ENCODE measurements at places on chromosomes 12 and 14.

GRCh38 chr12:47577206-47577989 lies 128.4 kb downstream of the RPAP3 start:
- no peak for DNase-seq

DNA sequence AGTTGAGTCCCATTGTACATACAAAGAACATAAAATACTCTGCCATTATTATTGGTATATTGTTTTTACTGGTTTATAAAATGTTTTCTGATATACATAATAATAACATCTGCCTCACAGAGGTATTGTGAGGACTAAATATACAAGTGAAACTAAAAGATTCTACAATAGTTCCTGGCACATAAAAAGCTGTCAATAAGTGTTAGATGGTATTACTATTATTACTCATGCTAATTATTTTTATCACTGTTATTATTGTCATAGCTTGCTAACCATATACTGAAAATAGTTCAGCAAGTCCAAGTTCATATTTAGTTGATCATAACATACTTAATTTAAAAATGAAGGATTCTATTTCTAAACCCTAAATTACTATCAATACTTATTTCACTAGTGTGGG lies 34.4 kb downstream of the BTG1 start:
- DNase-seq, result no peak

GRCh38 chr14:103158688-103159087 lies 35.4 kb downstream of the TNFAIP2 start:
- DNase-seq, result no peak

DNA sequence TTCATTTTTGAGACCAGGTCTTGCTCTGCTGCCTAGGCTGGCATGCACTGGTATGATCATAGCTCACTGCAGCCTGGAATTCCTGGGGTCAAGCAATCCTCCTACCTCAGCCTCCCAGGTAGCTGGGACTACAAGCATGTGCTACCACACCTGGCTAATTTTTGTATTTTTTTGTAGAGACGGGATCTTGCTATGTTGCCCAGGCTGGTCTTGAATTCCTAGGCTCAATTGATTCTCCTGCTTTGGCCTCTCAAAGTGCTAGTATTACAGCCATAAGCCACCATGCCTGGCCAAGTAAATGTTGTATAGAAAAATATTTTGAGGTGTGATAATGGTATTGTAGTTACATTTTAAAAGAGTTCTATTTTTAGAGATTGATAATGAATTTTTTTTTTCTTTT lies 12.6 kb downstream of the BIN2 start:
- no peak for DNase-seq

DNA sequence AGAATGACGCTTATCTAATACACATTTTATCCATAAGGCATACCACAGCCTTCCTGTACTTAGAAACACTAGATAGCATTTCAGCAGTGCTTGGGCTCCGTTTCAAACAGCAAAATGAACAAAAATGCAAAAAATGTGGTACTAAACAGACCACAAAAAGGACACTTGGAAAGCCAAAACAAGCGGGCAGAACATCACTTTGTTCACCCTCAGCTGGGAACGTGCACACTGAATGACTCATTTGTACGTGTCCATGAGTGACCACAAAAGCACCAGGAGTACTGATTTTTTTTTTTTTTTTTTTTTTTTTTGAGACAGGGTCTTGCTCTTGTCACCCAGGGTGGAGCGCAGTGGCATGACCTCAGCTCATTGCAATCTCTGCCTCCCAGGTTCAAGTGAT lies 8.9 kb upstream of the FOXN3 start:
- no peak for DNase-seq

- DNase-seq, result no peak
Observed at GRCh38 chr12:14007639-14008038, 26.2 kb upstream of the GRIN2B start.

- no peak for DNase-seq
Observed at GRCh38 chr14:69360438-69361108, 37.5 kb downstream of the ERH start.

GRCh38 chr12:54162741-54163140 lies 26.0 kb downstream of the SMUG1 start:
- no peak for DNase-seq

GRCh38 chr12:14216405-14217294 lies 148.8 kb upstream of the ATF7IP start:
- DNase-seq, result no peak

DNA sequence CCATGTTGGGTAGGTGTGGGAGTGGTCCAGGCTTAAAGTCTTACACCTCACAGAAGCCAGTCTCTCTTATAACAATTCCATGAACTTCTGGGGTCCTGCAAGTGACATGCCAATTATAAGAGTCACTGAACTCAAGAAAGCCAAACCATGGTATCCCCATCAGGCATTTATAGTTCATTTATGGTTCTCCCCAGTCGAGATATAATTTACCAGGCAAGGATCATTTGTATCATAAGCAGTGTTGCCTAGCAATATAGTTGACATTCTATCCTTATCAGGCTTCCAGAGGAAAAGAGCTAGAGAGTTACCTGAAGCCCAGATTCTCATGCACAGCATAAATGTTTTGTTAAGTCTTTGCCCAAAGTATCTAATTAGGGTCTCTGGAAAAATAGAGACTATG lies 8.1 kb downstream of the JKAMP start:
- DNase-seq, result no peak

- DNase-seq, result no peak
Observed at GRCh38 chr14:78254911-78255461, 84.8 kb downstream of the NRXN3 start.

GRCh38 chr14:77313371-77313770 lies 7.3 kb downstream of the POMT2 start:
- no peak for DNase-seq

DNA sequence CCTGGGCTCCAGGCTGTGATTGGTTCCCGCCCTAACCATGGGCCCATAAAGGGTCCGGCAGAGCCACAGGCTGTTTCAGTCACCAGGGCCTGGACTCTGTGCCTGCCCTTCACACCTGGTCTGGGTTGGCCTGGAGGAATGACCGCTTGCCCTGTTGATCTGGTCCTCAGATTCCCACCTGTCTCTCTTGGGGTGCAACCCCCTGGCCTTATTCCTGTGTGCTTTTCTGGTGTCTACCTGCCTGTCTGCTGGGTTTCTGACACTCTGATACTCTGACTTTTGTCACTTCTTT lies 2.9 kb upstream of the KRT83 start:
- no peak for DNase-seq

GRCh38 chr14:93041830-93042229 lies 73.9 kb downstream of the ITPK1 start:
- DNase-seq, result no peak

DNA sequence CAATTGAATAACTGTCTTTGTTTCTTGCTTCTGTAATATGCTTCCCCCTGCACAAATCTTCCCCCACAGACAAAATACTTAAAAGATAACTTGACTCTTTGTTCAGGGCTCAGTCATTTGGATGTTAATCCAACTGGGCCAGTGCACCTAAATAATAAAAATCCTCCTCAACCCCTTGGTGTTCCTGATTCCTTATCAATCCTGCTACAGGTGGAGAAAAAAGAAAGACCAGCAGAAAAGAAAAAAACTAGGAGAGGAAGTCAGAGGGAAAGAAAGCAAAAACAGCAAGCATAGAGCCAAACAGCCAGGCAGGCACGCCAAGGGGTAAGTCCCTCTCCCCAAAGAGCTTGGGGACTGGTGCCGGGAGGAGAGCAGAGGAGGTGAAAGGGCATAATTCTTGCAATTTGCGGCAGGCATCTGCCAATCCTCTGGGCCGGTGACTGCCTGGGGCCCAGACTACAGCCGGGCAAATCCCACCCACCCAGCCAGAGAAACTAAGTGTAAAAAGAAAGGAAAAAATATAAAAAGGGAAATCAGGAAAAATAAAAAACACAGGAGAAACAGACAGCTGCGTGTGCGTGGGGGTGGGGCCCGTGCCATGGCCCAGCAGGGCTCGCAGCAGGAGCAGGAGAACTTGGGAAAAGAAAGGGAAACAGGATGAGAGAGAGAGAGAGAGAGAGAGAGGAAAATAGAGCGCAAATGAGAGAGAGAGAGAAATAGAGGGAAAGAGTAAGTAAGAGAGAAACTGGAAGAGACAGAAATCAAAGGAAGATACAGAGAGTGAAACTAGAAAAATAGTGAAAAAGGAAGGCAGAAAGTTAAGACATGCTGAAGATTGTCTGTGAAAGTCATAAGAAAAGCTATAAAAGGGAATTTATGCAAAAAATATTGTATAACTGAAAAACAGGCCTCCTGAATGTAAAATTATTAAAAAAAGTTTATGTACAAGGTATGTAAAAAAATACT lies 21.4 kb downstream of the KLRK1 start:
- no peak for DNase-seq

DNA sequence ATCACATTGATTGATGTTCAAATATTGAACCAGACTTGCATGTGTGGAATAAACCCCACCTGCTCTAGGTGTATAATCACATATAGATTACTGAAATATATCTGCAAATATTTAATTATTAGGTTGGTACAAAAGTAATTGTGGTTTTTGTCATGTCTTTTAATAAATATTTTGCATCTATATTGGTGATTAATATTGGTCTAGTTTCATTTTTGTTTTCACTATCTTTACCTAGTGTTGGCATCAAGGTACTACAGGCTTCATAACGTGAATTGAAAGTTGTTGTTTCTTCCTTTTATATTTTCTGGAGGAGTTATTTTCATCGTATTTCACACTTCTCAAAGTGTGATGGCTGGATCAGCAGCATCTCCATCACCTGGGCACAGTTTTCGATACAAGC lies 740.0 kb upstream of the TMEM132C start:
- DNase-seq, result no peak

DNA sequence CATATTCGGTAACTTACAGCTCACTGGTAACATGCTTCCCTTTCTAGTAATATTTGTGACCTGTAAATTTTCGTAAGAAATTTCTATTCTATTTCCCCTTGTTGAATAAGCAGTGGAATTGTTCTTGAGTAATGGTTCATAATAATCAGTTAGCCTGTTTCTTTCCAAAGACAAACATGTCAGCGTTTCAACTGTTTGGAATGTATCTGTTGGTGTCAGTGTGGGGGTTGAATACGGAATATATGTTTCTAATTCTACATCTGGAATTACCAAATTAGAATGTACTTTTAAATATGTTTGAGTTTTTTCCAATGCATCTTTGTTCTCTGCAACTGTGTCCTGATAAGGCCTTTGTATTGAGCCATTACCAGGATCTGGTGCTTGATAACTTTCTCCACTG lies 2.0 kb downstream of the BBS10 start:
- DNase-seq, result no peak

DNA sequence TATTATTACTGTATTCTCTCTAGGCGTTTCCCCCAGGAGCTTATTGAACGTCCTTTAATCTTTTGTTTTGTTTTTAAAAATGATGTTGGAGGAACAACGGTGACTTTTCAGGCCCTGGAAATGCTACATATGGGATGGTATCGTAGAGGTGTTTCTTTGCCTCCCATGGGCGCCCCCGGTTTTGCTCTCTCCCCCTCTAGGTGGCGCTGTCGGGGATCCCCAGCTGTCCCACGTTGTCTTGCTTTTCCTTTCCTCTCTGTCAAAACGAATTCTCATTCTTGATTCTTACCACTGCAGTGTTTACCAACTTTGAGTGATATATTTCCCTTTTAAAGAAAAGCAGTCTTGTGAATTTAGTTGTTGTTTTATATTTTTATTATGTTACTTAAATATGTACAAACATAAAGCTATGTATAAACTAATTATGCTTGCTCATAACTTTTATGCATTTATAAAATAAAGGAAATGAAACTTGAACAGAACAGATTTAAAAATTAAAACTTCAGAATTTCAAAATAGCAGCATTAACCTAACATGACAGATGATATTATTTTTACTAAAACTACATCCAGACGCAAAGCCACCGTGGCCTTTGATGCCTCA lies 171.9 kb downstream of the RGS6 start:
- no peak for DNase-seq

DNA sequence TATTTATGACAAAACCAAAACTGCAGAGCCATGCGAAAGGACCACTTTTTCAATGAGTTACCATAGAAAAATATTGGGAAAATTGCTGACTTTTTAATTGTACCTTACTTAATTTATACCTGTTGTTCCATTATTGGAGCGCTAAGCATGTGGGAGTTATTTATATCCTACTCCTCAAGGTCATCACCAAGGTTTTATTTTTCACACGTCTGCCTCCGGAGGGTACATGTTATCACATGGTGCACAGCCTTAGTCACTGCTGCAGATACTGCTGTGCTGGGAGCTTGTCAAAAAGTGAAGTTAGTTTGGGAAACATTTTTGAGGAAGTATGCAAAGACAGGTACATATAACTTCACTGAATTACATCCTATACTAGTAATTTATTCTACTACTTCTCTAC lies 1444.3 kb downstream of the AACS start:
- DNase-seq, result no peak

GRCh38 chr12:131042834-131043245 lies 89.1 kb downstream of the ADGRD1 start:
- no peak for DNase-seq

DNA sequence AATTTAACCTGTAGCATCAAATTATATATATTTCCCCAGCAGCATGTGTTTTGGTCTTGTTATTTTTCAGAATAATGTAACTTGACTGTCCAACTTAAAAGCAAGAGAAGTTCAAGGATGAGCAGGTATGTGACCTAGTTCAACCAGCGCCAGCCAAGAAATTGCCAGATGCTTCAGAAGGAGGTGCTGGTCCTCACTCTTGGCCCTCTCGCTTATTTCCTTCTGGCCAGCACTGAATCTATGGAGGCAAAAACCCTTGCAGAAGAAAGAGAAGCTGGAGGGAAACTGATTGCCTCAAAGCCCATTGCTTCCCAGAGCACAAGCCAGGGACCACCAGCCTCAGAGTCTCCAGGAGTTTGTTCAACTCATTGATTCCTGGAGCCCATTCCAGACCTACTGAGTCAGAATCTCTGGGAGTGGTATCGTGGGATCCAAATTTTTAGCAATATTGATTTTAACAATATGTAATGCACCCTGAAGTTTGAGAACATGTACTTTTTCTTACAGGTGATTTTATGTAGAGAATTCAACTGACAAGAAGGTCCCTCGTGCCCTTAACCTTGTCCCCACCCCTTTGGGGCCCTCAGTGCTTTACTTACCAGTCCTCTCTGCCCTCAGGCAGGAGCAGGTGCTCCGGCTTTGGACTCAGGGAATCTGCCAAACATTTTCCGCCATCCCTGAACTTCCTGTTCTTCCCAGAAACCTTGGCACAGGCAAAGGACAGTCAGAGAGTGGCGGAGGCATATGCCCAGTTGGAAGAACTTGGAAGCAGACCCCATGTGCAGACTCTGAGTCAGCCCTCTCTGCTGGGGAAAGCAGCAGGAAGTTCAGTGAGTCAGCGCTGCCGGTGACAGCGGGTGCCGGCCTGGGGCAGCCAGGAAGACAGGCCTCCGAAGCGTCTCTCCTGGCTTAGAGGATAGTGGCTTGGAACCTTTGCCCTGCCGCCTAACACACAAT lies 10.4 kb downstream of the BEST3 start:
- DNase-seq, result no peak

GRCh38 chr12:113019025-113019424 lies 37.5 kb upstream of the DTX1 start:
- DNase-seq, result no peak

GRCh38 chr12:131384544-131384855 lies 326.4 kb upstream of the SFSWAP start:
- DNase-seq, result no peak

DNA sequence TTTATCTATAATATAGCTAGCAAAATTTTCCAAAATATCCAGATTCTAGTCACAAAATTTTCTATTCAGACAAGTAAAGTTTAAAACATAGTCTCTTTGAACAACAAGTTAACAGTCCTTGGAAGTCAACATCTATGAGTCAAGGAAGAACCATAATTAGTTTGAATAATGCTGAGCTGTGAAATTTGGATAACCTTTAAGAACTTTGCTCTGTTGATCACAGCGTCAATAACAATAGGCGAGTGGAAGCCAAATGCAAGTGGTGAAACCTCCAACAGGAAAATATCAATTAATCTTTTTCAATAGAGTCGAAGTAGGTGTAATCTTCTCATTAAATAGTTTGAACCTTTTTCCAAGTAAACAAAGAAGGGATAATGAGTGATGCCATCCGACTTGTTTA lies 466.6 kb downstream of the FOXG1 start:
- no peak for DNase-seq

Measured in D721Med (cell line).